ENCODE measurements at places on chromosomes 16 and 17.
A peak's percentile ranks its signal among the peaks of the same experiment; 100 is the strongest.

DNA sequence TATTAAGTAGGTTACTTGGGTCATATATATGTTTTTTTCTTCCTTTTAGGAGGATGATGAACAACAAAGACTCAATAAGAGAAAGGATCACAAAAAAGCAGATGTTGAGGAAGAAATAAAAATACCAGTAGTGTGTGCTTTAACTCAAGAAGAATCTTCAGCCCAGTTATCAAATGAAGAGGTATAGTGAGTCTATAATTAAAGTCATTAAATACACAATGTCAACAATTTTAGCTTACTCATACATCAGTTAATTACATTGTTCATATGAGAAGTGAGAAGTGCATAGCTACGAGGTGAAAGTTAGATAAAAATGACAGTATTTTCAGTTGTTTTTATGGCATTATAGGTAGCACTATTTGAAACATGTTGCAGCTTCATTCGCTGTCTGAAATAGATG is 65.2 kb downstream of the NUP88 start:
- DNase-seq: no peak

GRCh38 chr17:28992625-28993600 is 12.9 kb downstream of the SEZ6 start:
- DNase-seq: no peak

DNA sequence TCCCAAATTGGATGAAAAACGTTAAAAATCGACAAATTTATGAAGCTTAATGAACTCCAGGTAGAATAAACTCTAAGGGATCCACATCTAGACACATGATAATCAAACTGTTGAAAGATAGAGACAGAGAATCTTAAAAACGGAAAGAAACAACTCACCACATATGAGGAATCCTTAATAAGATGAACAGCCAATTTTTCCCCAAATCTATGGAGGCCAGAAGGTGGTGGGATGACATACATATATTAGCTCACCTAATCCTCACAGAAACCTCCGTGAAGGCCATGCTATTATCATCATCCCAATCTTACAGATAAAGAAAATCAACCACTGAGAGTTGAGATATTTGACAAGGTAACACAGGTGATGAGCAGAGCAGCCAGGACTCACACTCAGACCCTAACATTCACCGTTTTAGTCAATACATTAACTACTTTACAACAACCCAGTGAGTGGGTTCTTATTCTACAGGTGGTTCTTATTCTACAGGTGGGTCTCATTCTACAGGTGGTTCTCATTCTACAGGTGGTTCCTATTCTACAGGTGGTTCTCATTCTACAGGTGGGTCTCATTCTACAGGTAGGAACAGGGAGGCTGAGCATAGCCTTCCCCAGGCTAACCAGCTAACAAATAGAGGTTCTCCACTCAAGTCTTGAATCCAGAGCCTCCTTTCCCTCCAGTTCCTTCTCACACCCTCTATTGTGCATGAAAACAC is 4.8 kb downstream of the CACNG1 start:
- DNase-seq: no peak

DNA sequence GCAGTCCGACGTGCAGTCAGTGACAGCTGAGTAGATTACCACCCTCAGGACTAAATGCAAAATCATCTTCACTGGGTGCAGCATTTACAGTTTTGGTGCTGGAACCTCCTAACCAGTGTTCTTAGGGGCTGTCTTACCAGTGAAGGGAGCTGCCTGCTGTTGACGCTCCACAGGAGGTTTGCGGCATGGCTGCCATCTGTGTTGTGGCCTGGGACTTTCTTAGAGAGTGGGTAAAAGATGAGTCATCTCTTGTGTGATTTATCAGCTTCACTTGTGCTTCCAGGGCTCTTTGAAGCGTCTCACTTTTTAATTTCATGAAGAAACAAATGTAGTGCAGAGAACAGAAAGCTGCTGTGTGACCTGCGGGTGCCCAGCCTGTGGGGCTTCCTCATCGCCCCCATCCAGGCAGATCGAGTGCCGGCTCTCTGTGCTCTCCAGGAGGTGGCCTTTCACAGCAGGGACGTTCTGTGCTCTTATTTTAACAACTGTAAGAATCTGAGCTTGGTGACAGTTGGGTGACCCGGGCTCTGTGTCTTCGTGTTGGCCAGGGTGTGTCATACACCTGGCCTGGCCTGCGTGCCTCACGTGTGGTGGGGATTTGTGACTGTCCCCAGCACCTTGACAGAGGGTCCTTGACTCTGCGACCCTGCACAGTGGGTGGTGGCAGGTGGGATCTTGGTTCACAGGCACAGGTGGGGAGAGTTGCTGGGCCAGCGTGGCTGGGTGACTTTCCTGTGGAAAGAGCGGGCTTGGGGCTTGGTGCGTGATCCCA is 24.3 kb upstream of the ZNF750 start:
- no peak for DNase-seq

GRCh38 chr17:1830288-1830687 is 483 bp downstream of the RPA1 start:
- DNase-seq: peak; percentile 9

GRCh38 chr17:57317079-57317478 is 60.8 kb downstream of the MSI2 start:
- no peak for DNase-seq

GRCh38 chr17:16407911-16408588 is 7.3 kb upstream of the TRPV2 start:
- DNase-seq: peak; percentile 87
